ENCODE measurements at places on chromosomes 3 and 15.
A peak's percentile ranks its signal among the peaks of the same experiment; 100 is the strongest.

DNA sequence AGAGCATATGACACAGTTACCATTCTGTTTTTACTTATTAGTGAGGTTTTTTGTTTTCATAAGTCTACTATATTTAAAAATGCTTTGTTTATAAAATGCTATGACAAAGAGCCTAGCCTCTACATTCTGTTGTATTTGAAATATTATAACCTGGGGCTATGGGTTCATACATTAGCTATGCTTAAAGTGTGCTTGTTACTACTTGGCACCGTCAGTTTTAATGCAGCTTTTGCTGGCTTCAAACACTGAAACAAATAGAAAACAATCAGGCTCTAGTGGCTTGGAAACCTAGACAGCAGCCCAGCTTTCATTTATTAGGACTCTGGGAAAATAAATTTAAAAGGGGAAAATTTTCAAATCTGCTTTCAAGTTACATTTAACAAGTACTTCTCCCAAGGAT is 635.9 kb downstream of the CADM2 start:
- no peak for DNase-seq

DNA sequence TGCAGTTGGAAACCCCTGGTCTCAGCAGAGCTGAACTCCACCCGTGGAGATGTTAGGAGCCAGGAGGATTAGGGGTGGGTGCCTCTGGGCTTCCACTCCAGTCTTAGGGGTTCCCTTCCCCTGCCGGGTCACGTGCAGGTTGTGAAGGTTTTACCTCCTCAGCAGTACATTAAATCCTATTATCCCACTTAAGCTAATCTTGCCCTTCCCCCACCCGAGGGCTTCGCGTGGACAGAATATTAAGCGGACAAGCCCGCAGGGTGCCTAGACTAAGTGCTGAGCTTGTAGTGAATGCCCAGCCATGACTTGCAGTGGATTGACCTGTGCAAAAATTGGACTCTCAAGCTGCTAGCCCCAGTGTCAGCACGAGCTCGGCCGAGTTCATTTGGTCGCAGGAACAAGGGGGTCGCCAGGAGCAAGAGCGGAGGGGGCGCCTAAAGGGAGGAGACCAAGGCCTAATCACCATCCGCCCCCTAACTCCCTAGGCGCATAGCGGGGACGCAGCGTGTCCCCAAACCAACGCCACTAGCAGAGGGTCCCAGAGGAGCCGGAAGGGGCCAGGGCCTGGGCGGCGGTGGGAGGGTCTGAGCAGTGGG is 498 bp upstream of the SEMA4B start:
- DNase-seq = no peak

DNA sequence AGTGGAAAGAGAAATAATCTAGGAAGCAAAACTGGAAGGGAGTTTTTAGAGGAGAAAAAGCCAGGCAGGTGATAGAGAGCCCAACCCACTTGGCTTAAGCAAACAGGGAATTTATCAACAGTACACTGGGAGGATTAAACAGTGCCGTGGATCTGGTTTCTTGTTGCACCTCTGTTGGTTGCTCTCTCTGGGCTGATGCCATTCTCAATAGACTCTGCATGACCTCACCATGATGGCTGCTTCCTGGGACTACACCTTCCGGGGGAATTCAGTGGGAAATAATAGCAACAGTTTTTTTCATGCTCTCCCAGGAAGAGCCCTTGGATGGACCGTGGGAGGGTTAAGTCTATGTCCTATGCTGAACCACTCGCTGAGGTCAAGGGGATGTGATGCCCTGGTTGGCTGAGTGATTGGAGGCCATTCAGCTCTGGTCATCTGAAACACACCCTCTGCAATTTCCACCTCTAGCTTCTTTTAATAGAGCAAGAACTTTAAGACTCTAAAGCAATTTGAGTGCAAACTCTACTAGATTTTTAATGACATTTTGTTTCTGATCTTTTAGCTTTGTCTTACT is 74.2 kb downstream of the EPHB1 start:
- no peak for DNase-seq

- no peak for DNase-seq
Observed at GRCh38 chr3:112546216-112546759, 15.5 kb downstream of the ATG3 start.

DNA sequence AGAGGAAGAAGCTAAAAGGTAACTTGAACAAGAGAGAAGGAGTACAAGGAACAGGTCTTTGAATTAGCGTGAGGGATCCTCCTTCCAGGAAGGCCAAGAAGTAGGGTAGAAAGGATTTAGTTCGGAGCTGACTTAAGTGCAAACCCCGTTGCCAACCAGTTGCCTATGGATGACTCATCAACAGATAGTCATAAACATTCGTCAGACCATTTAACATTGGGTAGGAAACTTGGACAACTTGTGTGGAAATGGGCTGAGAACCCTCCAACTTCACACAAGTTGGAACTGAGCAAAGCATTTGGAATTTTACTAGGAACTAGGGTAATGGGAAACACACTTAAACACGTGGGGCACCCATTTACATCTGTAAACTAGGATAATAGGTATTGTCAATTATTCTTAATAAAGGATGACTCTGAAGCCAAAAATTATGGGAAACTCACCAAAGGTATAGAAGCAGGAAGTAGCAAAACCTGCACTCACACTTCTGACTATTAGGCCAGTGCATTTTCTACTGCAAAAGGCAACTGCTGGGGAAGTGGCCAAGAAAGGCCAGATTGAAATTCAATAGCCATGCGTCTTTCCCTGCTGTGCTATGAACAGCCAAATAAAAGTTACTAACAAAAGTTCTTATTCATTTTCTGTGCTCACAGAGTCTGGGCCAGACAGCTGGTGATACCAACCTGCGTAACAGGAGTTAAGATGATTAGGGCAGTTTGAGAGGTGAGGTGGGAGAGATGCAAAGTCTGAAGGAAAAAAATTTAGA is 174.5 kb upstream of the TMC3 start:
- DNase-seq = no peak

- no peak for DNase-seq
Observed at GRCh38 chr3:179603831-179604230, 607 bp downstream of the MRPL47 start.

DNA sequence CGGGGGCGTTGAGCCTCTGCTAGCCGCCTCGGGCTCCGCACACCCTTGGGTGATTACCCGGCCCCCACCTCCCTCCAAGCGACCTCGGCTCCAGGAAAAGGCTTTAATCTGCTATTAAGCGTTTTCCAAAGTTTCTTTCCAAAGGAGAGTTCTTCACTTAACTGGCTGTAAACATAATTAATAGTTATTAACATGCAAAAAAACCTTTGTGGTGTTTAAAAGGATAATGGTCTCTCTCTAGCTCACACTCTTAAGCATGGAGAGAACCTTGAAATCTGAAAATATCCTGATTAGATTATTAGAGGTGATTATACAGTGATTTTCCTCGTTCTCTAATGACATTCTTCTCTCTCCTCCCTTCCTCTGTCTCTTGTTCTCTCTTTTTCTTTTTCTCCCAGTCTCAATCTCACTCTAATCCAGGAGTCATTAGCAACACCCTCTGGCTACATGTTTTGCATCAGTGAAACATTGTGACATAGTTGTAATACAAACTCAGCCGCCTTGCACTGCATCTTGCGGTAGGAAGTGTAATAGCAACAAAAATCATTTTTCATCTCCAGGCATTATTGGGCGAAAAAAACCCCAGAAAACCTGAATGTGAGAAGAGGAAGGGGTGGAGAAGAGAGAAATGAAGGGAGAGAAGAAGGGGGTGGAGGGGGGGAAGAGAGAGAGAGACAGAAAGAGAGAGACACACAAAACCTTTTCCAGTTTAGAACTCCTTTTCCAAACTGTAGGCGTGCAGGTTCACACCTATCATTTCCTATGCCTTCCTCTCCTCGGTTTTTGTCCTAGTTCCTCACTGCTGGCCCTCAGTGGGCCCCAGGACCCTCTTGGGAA is 24.4 kb downstream of the NR2F2 start:
- DNase-seq = no peak

DNA sequence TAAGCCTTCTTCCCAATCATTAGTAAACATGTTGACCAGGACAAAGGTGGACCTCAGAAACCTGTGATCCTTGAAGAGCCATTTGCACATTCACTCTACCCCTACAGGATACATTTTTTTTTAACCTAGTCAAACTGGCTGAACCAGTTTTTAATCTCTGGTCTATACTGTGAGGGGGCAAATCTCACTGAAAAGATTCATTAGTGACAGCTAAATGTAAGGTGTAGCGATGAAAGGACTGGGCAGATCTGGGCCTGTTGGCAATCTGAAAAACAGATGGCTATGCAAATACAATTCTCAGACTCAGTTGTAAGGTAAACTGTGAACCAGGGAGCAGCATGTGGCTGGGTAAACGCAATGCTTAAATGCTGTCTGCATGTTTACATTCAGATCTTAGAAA is 75.6 kb upstream of the SNTN start:
- DNase-seq = peak; percentile 56

GRCh38 chr15:78103406-78104118 is 11.2 kb downstream of the SH2D7 start:
- DNase-seq = no peak

DNA sequence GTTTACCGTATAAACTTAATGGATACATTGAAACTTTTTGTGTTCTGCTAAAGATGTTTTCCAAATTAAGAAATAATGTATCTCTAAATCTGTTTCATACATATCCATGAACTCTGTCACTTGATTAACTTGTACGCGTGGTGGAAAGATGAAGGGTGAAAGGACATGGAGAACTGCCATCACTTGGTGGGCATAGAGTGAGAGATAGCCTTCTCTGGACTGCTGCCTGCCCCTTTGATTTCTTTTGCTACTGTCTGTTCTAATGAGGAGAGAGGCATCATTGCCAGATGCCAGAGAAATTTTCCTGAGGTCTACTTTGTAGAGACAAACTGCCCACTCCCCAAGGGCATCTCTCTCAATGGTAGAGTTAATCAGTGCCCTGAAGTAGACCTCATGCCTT is 120.5 kb downstream of the SLMAP start:
- no peak for DNase-seq

DNA sequence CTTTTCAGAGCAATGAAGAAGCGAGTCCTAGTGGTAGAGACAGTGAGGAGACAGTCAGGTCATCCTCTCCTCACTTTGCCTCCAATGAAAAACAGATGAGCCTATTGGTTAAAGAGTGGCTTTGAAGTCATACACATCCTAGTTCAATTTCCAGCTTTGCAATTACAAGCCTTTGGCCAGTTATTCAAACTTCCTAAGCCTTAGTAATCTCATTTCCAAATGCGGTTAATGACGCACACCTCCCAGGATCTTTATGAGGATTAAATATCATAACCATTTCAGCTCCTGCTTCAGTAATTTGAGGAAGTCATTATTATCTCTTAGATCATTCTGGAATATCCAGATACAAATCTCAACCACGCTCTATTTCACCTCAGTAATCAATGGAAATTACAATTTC is 10.0 kb upstream of the ST6GAL1 start:
- no peak for DNase-seq

DNA sequence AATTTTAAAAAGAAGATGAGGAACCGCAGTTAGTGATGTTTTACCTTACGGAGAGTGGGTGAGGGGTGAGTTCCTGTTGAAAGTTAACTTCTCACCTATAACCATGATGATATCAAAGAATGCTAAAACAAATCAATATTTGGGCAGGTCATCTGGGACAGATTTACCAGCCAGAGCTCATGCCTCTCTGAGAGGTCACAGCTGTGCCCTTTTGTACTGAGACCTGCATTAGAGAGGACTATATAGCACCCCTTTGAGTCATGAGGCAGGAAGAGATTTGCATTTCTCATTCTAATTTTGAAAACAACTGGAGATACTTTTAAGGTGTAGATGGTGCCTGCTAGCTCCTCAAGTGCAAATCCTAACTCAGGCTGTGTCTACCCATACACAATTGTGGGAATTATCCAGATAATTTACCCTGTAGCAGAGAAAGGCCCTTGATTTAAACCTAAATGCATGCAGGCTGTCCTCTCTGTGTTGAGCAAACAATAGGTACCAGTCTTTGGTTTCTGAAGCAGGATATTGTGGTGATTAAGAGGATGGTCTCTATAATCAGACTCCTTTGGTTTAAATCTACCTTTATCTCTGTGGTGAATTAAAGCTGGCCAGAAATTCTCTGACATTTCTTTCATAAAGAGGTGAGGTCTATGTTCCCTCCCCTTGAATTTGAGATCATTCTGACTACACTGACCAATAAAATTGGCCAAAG is 5.8 kb upstream of the TM4SF4 start:
- no peak for DNase-seq

DNA sequence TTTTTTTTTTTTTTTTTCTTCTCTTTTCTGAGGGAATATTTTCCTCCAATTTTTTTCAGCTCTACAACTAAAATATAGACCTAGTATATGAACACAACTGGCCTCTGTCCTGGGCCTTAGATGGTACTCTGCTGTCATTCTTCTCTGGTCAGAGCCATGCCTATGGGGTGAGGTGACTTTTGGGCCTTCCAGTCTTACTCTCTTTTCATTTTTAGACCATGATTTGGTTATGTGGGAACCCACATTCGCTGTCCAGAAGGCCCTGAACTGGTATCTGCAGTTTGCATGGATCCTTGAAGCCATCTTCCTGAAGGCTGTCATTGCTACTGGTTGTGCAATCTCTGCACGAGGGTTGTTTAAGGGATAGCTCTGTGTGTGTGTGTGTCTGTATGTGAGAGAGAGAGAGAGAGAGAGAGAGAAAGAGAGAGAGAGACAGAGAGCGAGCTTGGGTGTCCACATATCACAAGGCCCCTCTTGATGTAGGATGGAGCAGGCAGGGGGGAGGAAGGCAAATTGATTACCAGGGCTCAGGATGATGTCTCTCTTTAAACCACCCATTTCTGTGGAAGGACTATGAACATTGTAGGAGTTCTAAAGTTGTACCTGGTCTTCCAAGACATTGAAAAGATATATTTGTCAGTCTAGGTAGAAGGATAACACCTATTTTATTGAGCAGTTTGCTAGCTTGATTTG is 6.9 kb downstream of the TGFBR2 start:
- no peak for DNase-seq

- DNase-seq = no peak
Observed at GRCh38 chr3:42516443-42516842, 14.0 kb downstream of the VIPR1 start.

DNA sequence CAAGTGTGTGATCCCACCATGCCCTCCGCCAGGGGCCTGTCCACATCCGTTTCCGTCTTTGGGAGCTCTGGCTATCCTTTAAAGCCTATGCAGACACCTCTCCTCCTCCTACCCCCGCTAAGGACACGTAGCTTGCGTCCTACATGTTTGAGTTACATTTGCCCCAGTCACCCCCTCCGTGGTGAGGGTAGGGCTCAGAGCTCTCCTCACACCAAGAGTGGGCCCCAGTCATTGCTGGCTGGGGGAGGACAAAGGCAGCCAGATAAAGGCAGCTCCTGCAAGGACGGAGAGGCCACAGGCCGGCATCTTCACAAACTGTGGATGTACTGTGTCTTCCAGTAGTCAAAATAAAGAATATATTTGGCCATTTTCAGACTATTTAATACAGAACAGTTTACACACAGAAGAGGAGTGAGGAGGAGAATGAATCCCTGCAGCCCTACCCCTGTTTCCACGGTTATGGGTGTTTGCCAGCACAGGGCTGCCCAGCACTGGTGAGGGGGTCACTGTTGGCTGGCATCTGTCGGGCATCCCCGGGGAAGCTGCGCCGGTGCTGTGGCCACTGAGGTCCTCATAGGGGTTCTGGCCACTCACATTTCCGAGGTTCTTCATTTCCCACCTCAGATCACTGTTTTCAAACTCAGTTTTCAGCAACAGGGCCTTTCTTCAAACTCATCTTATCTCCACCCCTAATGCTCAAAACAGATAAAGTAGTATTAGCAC is 118.7 kb downstream of the CHRNA7 start:
- no peak for DNase-seq

Measured in endodermal cell (in vitro differentiated cells).